Fibroblast of the conjunctiva (primary cell): ENCODE measurements at places on chromosomes 5 and 9.

GRCh38 chr9:79769476-79770275 is 197.9 kb downstream of the TLE4 start:
- no peak for DNase-seq

- DNase-seq = no peak
Observed at GRCh38 chr5:66179297-66180051, 35.4 kb downstream of the SREK1 start.

GRCh38 chr9:106733828-106734380 is 129.1 kb upstream of the ZNF462 start:
- no peak for DNase-seq

DNA sequence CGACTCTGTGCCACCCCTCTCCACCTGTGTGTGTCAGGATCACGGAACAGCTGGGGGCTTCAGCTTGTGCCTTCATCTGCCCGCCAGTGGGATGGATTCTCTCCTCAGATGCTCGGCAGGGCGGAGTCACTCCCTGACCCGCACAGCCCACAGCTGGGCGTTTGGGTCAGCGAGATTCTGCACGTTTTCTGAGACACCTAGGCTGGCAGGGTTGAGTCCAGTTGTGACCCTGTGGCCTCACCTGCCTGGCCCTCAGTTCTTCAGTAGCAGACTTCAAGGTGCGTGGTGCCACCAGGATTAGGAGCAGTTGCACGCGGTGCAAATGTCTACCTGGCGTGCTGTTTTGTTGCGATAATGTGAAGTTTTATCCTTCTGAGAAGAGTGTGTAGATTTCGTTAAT is 5.0 kb downstream of the NDUFS6 start:
- DNase-seq = no peak

GRCh38 chr9:125472926-125473701 is 211.5 kb downstream of the GAPVD1 start:
- DNase-seq = peak; percentile 21

GRCh38 chr5:179306191-179307012 is 38.9 kb downstream of the ADAMTS2 start:
- DNase-seq = no peak

DNA sequence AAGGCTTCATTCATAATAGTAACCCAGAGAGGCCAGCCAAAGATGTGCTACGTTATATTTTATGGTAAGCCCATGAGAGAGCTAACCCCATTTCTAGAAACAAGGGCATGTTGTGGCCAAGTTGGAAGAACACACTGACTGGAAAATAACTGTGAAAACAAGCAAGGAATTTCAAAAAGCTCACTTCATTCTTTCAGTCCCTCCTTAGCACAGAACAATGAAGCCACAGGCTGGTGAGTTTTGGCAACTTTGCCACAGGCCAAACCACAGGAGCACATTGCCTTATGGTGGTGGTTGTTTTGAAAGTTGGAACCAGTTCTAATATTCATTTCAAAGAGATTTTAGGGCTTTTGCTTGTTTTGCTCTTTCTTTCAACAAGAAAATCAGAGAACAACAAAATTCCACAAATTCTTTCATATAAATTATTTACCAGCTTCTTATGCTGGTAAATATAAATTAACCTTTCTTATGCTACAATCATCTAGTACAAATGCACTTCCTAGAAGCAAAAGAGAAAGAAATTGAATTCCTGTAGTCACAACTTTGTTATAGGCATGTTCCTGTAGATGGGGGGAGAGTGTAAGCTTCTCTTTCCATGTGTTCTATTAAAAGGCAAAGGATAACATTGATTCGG is 225.4 kb upstream of the RFX3 start:
- DNase-seq = no peak

DNA sequence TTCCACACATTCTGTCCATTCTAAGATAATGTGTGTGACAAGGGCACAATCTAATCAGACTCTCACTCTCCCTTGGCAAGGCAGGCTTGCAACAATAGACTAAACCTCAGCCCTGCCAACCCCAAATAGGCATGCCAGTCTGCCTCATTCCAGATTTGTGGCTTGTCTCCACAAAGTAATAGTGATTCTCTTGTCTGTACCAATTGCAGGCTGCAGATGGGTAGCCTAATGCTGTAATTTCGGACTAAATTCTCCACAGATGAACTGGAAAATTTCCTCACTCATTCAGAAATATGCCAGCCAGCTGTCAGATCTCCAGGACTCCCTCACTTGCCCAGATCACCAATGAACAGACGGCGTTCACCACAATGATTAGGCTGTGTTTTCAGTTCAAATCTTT is 413.6 kb downstream of the ELAVL2 start:
- no peak for DNase-seq

GRCh38 chr9:15268782-15269181 is 38.2 kb downstream of the TTC39B start:
- no peak for DNase-seq

GRCh38 chr5:14225173-14225834 is 82.2 kb downstream of the TRIO start:
- no peak for DNase-seq

DNA sequence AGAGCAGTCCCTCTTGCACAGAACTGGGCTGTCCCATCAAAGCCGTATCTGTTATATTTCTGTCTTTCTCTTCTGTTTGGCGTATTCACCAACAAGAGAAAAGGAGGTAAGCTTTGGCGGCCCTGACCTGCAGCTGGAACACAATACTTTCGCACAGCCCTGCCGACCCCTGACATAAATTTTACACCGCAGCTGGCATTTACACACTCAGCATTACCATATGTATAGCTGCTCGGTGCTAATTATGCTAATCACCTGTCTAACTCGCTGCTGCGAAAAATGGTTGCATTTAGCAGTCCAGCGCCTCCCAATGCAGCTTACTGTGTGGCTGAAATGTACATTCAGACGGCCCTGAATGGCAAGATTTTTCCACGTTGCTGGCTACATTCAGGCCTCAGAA is 20.8 kb downstream of the PTCH1 start:
- DNase-seq = no peak

GRCh38 chr9:123697686-123698085 is 232.2 kb downstream of the DENND1A start:
- DNase-seq = no peak

GRCh38 chr9:94638335-94639060 is 820 bp downstream of the FBP1 start:
- no peak for DNase-seq

DNA sequence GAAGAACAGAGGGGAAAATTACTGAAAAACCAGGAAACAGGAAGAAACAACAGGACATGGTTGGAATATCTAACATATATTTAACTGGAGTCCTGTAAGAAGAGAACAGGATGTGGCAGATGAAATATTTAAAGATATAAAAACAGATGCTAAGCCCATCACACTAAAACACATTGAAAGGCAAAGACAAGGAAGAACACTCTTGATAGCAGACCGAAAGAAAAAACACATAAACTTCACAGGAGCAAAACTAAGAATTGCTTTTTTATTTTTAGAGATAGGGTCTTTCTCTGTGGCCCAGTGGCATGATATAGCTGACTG is 324.4 kb upstream of the ARRDC3 start:
- DNase-seq = no peak

GRCh38 chr9:131717719-131718460 is 22.0 kb downstream of the RAPGEF1 start:
- DNase-seq = no peak

DNA sequence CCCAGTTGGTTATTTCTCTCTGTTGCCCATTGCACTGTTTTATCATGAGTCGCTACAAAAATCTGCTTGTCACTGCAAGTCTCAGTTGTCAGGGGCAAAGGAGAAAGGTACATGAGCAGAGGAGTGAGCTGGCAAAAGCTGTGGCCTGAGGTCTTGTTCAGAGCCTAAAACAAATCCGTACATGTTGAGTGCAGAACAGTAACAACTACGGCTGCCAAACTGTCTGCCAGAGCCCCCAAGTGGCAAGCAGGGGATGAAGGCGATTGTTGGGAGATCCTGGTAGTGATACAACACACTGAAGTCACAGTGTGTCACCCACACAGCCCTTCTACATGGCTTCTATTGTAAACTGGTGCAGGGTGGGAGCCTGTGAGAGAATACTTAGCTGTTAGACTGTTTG is 50.9 kb downstream of the BRINP1 start:
- no peak for DNase-seq

DNA sequence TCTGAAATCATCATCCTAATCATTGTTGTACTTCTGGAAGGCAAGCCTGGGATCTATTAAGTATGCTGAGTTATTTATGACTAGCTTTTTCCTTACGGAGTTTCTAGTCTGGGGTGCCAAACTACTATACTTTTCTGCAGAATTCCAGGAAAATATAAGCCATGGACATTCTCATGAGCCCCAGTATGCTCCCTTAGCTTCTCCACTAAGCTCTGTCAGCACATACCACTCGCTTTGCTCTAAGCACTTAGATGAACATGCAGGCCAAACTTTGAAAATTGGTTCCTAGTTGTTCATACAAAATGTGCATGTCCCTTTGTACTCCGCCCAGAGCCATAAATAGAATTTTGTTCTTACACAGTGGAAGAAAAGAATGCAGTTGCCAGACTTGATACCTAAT is 284.6 kb downstream of the ARRDC3 start:
- DNase-seq = peak; percentile 18

GRCh38 chr5:54471398-54471797 is 15.9 kb downstream of the HSPB3 start:
- DNase-seq = no peak

GRCh38 chr5:160525471-160526261 is 104.0 kb downstream of the PTTG1 start:
- no peak for DNase-seq

DNA sequence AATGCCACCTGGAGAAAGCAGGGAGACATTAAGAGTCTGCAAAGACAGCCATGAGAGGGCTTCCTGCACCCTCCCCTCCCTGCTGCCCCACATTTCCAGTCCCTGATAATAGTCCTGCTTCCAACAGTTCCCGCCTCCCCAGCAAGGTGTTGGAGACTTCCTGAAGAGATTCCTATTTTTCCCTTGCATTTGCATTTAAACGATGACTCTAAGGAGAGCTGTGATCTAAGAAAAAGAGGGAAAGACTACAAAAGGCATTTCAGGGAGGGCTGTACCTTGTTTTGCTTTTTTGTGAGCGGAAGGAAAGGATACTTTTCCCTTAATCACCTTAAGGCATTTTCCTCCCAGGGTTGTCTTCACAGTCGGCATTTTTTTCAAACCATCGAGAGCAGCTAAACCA is 62.1 kb downstream of the GAS1 start:
- DNase-seq = no peak

GRCh38 chr9:105403552-105404248 is 44.1 kb upstream of the FSD1L start:
- DNase-seq = no peak

DNA sequence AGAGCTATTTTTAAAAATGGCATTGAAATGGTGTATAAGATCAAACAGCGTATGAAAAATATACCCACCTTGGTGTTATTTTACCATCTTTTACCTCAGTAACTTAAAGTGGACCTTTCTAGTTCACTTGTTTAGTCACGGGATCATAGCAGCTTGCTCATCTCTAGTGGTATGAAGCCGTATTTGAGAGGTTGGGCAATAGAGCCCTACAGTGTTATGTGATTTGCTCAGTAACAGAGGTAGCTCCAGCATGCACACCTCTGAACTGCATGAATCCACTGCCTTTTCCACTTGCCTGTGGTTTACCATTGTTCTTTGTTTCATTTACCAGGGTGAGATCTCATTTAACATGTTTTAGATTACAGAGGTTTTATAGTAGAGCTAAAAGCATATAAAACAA is 134.4 kb downstream of the ATG10 start:
- peak; percentile 6 for DNase-seq

DNA sequence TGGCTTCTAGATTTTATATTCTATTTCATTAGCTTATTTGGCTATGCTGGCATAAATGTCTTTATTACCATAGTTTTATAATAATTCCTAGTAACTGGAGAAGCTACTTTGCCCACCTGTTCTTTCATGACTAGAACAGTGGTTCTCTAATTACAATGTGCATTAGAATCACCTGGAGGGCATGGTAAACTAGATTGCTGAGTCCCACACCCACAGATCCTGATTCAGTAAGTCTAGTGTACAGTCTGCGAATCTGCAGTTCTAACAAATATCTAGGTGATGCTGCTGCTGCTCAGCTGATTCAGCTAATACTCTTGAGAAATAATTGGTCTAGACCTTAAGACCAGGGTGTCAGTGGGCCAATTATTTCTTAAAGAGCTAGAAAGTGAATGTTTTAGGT is 35.5 kb downstream of the RNF38 start:
- no peak for DNase-seq

DNA sequence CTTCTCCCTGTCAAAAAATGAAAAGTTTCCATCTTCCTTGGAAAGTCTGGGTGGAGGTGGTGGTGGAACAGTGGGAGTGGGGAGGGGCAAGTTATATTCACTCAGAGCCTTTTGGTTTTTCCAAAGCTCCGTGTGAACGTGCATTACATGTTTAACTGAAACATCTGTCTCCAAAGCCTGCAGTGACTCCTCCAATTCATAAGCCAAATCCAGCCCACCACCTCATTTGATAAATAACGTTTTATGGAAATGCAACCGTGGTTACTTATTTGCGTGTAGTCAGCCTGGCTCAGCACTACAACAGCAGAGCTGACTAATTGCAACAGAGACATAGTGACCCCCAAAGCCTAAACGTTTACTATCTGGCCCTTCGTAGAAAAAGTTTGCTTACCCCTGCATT is 13.9 kb downstream of the TNFSF8 start:
- no peak for DNase-seq

- no peak for DNase-seq
Observed at GRCh38 chr9:132147331-132147730, 14.5 kb upstream of the NTNG2 start.

DNA sequence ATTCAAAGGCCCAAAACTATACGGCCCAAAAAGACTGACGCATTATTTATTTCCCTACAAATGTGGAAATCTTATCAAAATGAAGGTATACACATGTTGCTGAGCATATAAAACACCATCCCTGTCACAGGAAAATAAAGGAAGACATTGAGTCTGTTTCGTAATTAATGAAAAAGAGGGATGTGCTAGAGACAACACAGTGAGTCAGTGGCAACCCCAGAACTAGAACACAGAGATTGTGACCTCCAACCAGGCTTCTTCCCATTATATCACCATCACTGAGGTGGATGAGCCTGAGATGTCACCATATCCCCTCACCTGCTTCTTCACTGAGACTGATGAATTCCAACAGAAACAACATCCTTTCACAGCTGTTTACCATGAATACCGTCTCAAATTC is 3.8 kb downstream of the NDUFA8 start:
- DNase-seq = no peak

- DNase-seq = no peak
Observed at GRCh38 chr5:158943569-158943968, 156.1 kb downstream of the EBF1 start.

DNA sequence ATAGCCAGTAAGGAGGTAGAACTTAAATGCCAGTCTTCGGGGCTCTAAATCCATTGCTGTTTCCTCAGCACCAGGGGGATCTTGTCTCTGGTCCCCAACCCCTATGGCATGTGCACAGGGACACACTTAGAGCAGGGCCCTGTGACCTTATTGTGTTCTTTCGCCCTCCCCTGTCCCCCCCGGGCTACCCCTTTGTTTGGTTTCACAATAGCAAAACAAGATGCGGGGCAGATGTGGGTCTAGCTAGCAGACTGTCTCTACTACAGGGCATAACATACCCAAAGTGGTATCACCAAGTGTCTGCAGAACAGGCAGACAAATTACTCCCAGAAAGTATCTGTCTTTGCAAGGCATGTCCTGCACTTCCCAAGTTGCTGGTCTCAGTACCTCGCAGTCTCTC is 2.1 kb downstream of the FBLL1 start:
- DNase-seq = no peak
